ENCODE measurements at places on chromosomes 13 and 19.

DNA sequence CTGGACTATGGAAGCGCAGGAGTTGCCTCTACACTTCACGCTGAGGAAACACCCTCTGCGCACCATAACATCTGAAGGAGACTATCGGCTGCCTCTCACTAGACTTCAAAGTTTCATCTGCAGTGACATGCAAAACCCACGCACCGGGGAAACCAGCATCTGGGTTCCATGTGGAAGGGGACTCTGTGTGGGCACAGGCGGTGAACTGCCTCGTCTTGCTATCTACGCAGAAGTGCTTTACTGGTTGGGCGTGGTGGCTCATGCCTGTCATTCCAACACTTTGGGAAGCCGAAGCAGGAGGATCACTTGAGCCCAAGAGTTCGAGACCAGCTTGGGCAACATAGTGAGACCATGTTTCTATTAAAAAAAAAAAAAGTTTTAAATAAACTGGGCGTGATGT is 116.4 kb downstream of the STK24 start:
- DNase-seq: no peak

- no peak for DNase-seq
Measured at GRCh38 chr19:7831452-7831851, 1.4 kb downstream of the EVI5L start.

DNA sequence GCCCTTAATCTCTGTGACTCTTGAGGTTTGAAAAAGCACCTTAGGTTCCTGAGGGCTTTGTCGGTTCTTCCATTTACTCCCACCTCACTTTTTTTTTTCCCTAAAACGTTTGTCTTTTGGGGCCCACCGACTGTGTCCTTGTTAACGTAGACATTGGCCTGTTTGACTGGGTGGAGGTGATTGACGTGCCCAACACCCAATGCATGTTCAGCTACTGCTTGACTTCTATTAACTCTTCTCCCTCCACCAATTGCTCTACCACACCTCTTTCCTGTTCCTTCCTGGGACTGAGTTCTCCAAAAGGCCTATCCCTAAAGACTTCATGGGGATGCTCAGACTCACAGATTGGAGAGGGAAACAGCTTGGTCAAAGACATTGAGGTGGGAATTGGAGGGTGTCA is 17.3 kb downstream of the CKM start:
- DNase-seq: no peak

GRCh38 chr13:74575729-74576125 is 441.5 kb upstream of the KLF12 start:
- peak; percentile 1 for DNase-seq

DNA sequence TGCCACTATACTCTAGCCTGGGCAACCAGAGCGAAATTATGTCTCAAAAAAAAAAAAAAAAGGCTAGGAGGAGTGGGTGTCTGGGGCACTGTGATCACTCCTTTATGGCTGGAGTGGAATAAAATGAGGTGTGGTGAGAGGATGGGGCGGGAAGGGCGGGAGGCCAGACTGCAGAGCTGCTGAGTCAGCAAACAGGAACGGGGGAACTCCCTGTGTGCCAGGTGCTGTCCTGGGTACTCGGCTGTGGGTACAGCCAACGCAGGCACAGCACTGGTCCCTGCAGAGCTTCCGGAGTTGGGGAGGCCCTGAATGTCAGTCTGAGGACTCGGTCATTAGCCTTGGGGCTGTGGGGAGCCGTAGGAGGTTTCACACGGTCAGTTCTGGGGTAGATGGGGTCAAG is 5.7 kb downstream of the PRPF31 start:
- DNase-seq: no peak

GRCh38 chr19:10044390-10044789 is 31.1 kb downstream of the RDH8 start:
- no peak for DNase-seq

GRCh38 chr19:15249972-15250639 is 17.9 kb upstream of the EPHX3 start:
- no peak for DNase-seq

DNA sequence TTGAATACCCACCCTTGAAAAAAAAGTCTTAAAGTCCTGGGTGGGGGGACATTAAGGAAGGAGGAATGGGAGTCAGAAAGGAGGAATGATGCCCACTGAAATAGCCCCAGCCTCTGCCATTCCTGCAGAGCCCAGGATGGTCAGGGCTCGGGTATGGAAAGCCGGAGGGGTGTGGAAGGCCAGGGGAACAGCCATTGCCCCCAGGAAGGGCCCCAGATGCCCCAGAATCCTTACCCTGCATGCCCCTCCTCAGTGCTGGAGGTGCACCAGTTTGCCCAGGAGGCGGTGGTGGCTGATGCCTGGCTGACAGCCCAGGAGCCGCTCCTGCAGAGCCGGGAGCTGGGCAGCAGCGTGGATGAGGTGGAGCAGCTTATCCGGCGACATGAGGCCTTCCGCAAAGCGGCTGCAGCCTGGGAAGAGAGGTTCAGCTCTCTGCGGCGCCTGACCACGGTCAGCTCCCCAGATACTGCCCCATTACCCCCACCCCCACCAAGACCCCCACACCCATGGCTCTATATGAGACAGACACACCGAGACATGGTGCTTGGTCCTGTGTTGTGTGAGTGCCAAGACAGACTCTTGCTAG is 10.7 kb upstream of the SHKBP1 start:
- no peak for DNase-seq

DNA sequence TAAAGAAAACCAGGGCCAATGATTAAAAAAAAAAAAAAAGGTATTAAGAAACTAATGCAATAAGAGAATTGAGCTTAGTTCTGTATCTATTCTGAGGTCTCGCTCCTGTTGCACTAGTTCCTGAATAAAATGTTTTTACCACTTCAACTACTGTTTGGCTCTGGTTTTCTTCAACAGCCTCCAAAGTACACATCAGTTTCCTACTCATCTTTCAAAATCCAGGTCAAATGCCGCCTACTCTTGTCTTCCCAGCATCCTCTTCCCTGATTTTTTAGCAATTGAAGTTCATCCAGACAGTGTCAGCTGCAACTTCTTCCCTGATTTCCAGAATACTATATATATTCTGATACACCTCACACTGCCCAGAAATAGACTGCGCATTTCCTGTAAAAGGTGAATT is 1.4 kb upstream of the RCBTB1 start:
- no peak for DNase-seq

DNA sequence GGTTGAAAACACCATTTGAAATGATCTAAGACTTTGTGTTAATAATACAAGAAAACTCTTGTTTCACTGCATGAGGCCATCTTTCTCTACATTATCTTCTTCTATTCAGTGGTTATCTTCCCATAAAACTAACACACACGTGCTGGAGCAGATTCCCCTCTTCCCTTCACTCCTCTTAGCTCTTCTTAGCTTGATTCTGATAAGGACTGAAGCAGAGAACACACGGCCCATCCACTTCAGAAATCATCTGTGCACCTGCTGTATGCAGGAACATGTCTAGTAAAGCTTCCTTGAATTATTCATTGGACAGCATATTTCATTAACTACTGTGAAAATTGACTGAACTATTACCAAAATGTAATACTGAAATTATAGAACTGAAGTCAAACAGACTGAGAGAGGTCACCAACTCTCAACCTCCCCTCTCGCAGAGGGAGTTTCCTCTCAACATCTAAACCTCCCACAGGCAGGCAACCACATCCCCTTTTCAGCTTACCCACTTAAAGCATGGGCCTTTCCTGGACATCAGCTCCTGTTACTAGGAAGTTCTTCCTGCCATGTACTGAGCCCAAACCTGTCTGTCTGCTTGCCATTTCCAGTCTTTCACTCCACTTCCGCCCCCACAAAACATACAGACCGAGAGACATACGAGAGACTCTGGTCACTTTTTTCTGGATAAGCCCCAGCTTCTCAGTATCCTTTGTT is 113.9 kb downstream of the CRYL1 start:
- DNase-seq: no peak

GRCh38 chr19:34787059-34787824 is 14.2 kb upstream of the ZNF599 start:
- no peak for DNase-seq

Measured in stimulated activated CD4-positive, alpha-beta T cell treated with anti-CD3 and anti-CD28 coated beads, TNF-alpha, amount 100 ng/mL, for 4 hours (primary cell).